Immature natural killer cell (primary cell): ENCODE measurements at places on chromosomes 4 and X. TPM values are rescaled to one million over a fixed set of nuclear protein-coding genes. Genes with fewer than 3 reads are reported as not detected.

MID1 gene
- polyA plus RNA-seq, result not detected

- no peaks in the 10 kb centered on the region for H3K4me1 ChIP-seq
- H3K27me3 ChIP-seq, result peaks cover 6% of the 10 kb centered on the region
- DNase-seq, result no peak
- H3K27ac ChIP-seq, result no peak overlapping the region
Observed at GRCh38 chr4:51932684-51933083, 87.5 kb downstream of the LRRC66 start.

FHIP1A gene
- not detected for polyA plus RNA-seq

- H3K27me3 ChIP-seq, result no peaks in the 10 kb centered on the region
- peaks cover 39% of the 10 kb centered on the region for H3K36me3 ChIP-seq
- no peak overlapping the region for H3K27ac ChIP-seq
- H3K4me1 ChIP-seq, result no peaks in the 10 kb centered on the region
- DNase-seq, result no peak
Observed at GRCh38 chr4:150580306-150580705, 1.6 kb upstream of the MAB21L2 start.

SMIM10L2A gene
- 0.34 TPM for polyA plus RNA-seq

DNA sequence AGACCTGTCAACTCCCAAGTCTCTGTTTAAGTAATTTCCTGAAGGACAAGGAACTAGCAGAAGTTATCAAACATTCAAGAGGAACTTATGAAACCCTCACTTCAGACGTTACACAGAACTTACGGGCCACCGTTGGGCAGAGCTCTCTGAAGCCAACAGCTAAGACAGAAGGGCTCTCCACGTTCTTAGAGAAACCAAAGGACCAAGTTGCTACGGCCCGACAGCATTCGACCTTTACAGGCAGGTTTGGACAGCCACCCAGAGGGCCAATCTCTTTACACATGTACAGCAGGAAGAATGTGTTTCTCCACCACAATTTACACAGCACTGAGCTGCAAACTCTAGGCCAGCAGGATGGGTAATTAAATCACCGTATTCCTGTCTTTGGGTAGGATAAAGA is 705.1 kb upstream of the GRID2 start:
- no peaks in the 10 kb centered on the region for H3K36me3 ChIP-seq
- no peak overlapping the region for H3K4me3 ChIP-seq
- H3K4me1 ChIP-seq, result no peaks in the 10 kb centered on the region

PABPC4L gene
- not detected for polyA plus RNA-seq

- DNase-seq, result no peak
- no peaks in the 10 kb centered on the region for H3K4me1 ChIP-seq
- H3K36me3 ChIP-seq, result no peaks in the 10 kb centered on the region
- no peak overlapping the region for H3K27ac ChIP-seq
Observed at GRCh38 chrX:15269120-15269519, 763 bp downstream of the ASB9 start.

IL2 gene
- not detected for polyA plus RNA-seq

CPE gene
- not detected for polyA plus RNA-seq

IQSEC2 gene
- polyA plus RNA-seq, result 0.21 TPM

SEL1L3 gene
- 22.1 TPM for polyA plus RNA-seq

RNF212 gene
- not detected for polyA plus RNA-seq

OCRL gene
- not detected for polyA plus RNA-seq

DNA sequence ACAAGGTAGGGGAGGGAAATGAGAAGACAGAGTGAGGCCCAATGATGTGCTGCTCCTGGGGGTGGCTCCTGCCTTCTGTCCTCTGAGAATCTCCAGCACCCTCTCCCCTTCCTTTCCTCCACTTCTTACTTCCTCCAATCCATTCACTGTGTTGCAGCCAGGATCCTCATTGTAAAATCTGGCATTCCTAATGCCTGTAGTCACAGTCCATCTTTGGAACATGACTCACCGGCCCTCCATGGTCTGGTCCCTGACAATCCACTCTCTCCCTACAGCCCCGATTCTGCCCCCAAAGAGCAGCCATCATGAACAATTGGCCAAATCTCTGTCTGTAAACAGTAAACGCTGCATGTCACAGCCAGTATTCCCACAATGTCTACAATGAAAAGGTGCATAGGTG is 72.9 kb downstream of the CLNK start:
- no peaks in the 10 kb centered on the region for H3K4me1 ChIP-seq
- peaks cover 1% of the 10 kb centered on the region for H3K27me3 ChIP-seq
- H3K27ac ChIP-seq, result no peak overlapping the region
- no peak for DNase-seq

SHOX gene
- not detected for polyA plus RNA-seq

- no peak overlapping the region for H3K4me3 ChIP-seq
- H3K27ac ChIP-seq, result no peak overlapping the region
- no peak for DNase-seq
Observed at GRCh38 chrX:12007881-12008280, 130.4 kb upstream of the FRMPD4 start.

DNA sequence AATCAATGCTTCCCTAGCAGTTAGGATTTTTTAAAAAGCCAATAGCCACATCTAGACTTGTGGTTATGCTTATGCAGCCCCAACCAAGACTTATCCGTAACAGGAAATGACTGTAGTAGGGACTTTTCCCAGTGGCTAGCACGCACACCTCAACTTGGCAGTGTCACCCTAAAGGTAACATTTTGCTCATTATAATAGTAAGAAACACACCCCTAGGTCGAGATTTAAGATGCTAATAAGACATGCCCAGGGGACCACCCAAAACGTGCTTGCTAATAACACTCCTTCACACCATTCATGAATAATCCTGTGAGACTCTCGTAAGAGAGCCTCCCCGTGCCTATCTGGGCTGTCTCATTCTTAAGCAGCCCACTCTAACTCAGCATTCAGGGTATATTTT is 195.3 kb downstream of the CHIC1 start:
- no peaks in the 10 kb centered on the region for H3K4me1 ChIP-seq
- DNase-seq, result no peak
- peaks cover 16% of the 10 kb centered on the region for H3K27me3 ChIP-seq
- no peaks in the 10 kb centered on the region for H3K36me3 ChIP-seq

- peaks cover 13% of the 10 kb centered on the region for H3K27me3 ChIP-seq
- no peak for DNase-seq
- H3K4me3 ChIP-seq, result no peak overlapping the region
- no peaks in the 10 kb centered on the region for H3K36me3 ChIP-seq
- H3K4me1 ChIP-seq, result no peaks in the 10 kb centered on the region
- H3K27ac ChIP-seq, result no peak overlapping the region
Observed at GRCh38 chr4:2425386-2426068, 6.8 kb downstream of the CFAP99 start.

CCNB3 gene
- 0.46 TPM for polyA plus RNA-seq

DNA sequence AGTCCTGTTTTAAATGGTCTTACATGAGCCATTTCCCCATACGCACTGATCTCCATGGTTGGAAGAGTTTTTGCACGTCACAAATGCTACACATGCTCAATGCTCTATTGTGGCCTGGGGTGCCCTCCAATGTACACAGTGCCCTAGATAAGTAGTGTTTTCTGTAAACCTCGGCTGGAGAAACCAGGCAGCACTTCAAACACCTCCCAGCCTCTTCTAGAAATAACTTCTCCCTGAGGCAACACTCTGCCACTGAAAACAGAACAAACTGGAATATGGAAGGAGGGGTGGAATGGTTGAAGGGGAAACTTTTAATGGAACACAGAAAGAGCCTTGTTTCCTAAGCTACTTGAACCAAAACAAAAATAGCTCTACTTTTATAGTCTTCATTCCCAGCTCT is 123.9 kb upstream of the CBR4 start:
- peaks cover 1% of the 10 kb centered on the region for H3K27me3 ChIP-seq
- no peaks in the 10 kb centered on the region for H3K36me3 ChIP-seq
- H3K27ac ChIP-seq, result no peak overlapping the region
- no peaks in the 10 kb centered on the region for H3K4me1 ChIP-seq
- no peak overlapping the region for H3K4me3 ChIP-seq

GRCh38 chr4:166003811-166004210 is 130.8 kb downstream of the TLL1 start:
- no peak overlapping the region for H3K27ac ChIP-seq
- H3K36me3 ChIP-seq, result no peaks in the 10 kb centered on the region
- no peak for DNase-seq
- H3K4me3 ChIP-seq, result no peak overlapping the region
- H3K4me1 ChIP-seq, result no peaks in the 10 kb centered on the region
- H3K27me3 ChIP-seq, result no peaks in the 10 kb centered on the region

TKTL2 gene
- not detected for polyA plus RNA-seq

DNA sequence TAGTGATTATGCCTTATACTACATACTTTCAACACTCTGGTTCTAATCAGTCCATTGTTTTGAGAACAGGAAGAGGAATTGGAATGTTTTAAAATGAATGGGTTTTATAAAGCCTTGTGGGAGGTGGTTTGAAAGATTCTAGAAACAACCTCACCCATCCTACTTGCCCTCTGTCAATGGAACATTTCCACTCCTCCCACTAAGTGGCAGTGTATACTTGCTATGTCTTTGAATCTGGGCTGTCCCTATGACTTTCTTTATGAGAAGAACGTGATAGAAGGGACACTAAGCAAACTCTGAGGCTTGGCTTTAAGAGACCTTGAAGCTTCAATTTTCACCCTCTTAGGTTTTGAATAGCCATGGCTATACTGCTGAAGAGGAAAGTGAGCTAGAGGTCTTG is 611.2 kb downstream of the PPP4R3C start:
- no peak overlapping the region for H3K4me3 ChIP-seq
- no peaks in the 10 kb centered on the region for H3K36me3 ChIP-seq
- H3K27ac ChIP-seq, result no peak overlapping the region
- DNase-seq, result no peak
- H3K4me1 ChIP-seq, result no peaks in the 10 kb centered on the region

GRCh38 chr4:118373614-118374255 is 20.9 kb upstream of the PRSS12 start:
- no peak overlapping the region for H3K4me3 ChIP-seq
- no peaks in the 10 kb centered on the region for H3K4me1 ChIP-seq
- H3K36me3 ChIP-seq, result no peaks in the 10 kb centered on the region
- no peak for DNase-seq
- H3K27ac ChIP-seq, result no peak overlapping the region

GRCh38 chr4:67333664-67334063 is 211.6 kb downstream of the CENPC start:
- DNase-seq, result no peak
- H3K27ac ChIP-seq, result no peak overlapping the region
- no peaks in the 10 kb centered on the region for H3K4me1 ChIP-seq
- H3K4me3 ChIP-seq, result no peak overlapping the region
- peaks cover 3% of the 10 kb centered on the region for H3K27me3 ChIP-seq

- no peak overlapping the region for H3K4me3 ChIP-seq
- peaks cover 7% of the 10 kb centered on the region for H3K36me3 ChIP-seq
- no peak for DNase-seq
- H3K4me1 ChIP-seq, result peaks cover 25% of the 10 kb centered on the region
- peaks cover 2% of the 10 kb centered on the region for H3K27me3 ChIP-seq
Observed at GRCh38 chr4:6965329-6965728, 55.7 kb downstream of the TBC1D14 start.

GRCh38 chr4:27318740-27319139 is 458.1 kb downstream of the STIM2 start:
- no peak for DNase-seq
- no peaks in the 10 kb centered on the region for H3K4me1 ChIP-seq
- H3K4me3 ChIP-seq, result no peak overlapping the region
- no peak overlapping the region for H3K27ac ChIP-seq

PWWP3B gene
- polyA plus RNA-seq, result not detected

GABRA4 gene
- polyA plus RNA-seq, result not detected

MAP7D3 gene
- 4.2 TPM for polyA plus RNA-seq

TIMP1 gene
- polyA plus RNA-seq, result 153 TPM

DNA sequence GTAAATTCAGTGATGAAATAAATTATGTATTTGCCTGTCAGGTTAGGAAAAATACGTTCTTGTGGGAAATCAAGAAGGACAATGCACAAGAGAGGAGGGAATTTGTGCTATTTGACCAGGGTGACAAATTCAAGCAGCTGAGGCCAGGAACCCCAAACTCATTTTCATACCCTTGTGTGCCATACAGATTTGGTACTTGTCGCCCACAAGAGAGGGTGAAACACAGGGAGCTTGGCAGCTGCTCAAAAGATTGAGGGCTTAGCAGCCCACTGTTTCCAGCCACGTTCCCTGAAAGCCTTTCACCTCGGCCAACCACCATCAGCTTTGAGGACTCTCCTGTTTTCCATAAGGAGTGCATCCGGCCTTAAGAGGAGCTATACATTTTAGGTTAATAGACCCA is 111.2 kb downstream of the COL25A1 start:
- no peaks in the 10 kb centered on the region for H3K36me3 ChIP-seq
- no peak overlapping the region for H3K27ac ChIP-seq
- no peak overlapping the region for H3K4me3 ChIP-seq
- H3K27me3 ChIP-seq, result no peaks in the 10 kb centered on the region
- no peaks in the 10 kb centered on the region for H3K4me1 ChIP-seq

- no peaks in the 10 kb centered on the region for H3K4me1 ChIP-seq
- DNase-seq, result no peak
- peaks cover 2% of the 10 kb centered on the region for H3K27me3 ChIP-seq
- H3K36me3 ChIP-seq, result no peaks in the 10 kb centered on the region
- H3K27ac ChIP-seq, result no peak overlapping the region
Observed at GRCh38 chrX:21354725-21355124, 19.5 kb upstream of the CNKSR2 start.

MBNL3 gene
- 75.3 TPM for polyA plus RNA-seq

- no peak overlapping the region for H3K4me3 ChIP-seq
- H3K36me3 ChIP-seq, result no peaks in the 10 kb centered on the region
- H3K4me1 ChIP-seq, result no peaks in the 10 kb centered on the region
- no peak overlapping the region for H3K27ac ChIP-seq
Observed at GRCh38 chrX:123924186-123924585, 37.3 kb upstream of the STAG2 start.

DNA sequence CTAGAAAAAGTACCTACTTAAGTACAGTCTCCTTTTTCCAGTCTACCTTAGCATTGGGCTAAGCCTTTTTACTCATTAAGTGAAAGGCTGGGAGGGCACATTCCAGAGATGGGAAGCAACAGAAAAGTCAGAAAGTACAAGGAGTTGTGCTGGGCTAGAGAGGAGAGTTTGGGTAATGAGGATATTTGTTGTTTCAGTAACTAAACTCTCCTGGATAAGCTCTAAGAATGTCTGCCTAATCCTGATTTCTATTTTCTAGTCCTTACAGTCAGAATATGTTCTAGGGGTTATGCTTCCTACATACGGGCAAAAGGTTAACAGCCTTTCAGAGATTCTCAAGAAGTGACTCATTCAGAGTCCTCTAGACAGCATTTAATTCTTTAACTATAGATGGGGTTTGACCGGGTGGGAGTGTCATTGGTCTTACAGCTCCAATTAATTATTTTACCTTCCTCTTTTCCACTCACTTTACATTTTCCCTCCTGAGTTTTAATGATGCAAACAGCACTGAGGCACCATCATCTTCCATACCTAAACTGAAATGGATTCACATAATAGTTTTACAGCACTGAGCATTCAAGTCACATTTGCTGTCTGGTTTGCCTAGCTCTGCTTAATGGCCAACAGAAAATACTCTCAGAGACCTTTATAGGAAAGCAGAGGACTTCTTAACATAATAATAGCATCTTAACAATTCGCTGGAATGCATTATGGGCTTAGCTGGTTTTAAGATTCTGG is 42.9 kb downstream of the USP26 start:
- DNase-seq, result no peak
- no peaks in the 10 kb centered on the region for H3K4me1 ChIP-seq
- H3K27me3 ChIP-seq, result peaks cover 3% of the 10 kb centered on the region
- no peak overlapping the region for H3K4me3 ChIP-seq

GRCh38 chr4:153705743-153706468 is 21.8 kb downstream of the TLR2 start:
- peaks cover 11% of the 10 kb centered on the region for H3K4me1 ChIP-seq
- no peak for DNase-seq
- H3K36me3 ChIP-seq, result no peaks in the 10 kb centered on the region
- peaks cover 3% of the 10 kb centered on the region for H3K27me3 ChIP-seq
- no peak overlapping the region for H3K4me3 ChIP-seq
